ENCODE measurements at places on chromosomes 11 and 22. TPM values are rescaled to one million over a fixed set of nuclear protein-coding genes. Genes with fewer than 3 reads are reported as not detected.

DNA sequence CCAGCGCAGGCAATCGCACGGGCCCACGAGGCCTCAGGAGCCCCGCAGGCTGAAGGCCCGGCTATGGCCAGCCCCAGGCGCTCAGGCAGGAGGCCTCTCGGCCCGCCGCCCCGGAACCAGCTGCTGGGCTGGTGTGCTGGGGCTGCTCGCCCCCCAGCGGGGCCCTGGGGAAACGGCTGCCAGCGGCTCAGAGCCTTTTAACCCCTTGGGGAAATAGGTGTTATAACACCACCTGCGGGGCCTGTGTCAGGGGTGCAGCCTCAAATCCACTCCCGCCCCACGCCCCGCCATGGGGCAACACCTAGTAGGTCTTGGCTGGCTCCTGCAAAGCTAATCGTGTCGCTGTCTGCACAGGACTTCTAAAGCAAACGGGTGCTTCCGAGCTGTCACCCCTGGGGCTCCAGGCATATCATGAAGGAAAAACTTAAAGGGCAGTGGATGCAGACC, 237.4 kb downstream of the TTC28 start:
- DNase-seq, result no peak

DNA sequence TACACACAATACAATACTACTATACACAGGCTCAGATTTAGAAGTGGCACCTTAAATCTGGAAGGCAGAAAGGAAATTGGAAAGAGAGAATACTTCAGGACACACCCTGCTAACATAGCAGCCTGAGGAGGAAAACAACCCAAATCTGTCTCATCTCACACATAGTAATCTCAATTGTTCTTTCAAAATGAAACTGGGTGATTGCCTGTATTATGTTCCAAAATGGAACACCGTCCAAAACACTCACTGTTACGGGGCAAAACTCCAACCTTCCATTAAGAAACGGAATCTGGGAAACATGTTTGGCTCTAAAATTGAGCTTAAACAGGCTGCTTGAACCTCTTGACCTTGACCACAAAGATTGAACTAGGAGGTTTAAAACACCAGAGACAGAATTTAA, 572.6 kb downstream of the OPCML start:
- DNase-seq, result no peak

- DNase-seq, result no peak
These were observed 59.2 kb upstream of the CRTAM start for GRCh38 chr11:122779047-122779629.

OR52A1 gene
- not detected for total RNA-seq
